ENCODE measurements at places on chromosomes 4 and X.

DNA sequence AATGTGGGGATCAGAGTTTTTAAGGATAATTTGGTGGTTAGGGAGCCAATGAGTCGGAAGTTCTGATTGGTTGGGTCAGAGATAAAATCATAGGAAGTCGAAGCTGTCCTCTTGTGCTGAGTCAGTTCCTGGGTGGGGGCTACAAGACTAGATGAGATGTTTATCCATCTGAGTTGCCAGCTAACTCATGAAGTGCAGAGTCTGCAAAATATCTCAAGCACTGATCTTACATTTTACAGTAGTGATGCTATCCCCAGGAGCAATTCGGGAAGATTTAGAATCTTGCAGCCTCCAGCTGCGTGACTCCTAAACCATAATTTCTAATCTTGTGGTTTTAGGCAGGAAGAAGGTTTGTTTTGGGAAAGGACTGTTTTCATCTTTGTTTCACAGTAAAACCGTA, 565.8 kb upstream of the SPANXN1 start:
- no peak for DNase-seq

DNA sequence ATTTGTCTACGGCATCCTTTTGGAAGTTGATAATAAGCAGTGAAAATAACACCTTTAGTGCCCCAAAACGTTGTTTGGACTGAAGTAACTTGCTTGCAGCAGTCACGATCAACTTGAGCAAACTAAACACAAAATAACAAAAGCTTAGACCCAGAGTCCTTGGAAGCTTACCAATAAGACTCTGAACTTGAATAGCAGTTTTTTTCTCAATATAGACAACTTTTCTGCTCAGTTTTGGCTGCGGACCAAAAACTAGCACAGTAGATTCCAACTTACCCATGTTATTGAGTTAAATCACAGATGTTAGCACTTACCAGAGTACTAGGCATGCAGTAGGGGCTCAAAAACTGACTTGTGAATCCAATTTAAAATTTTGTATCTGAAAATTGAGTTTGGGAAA, 746.9 kb downstream of the PCDH19 start:
- no peak for DNase-seq

DNA sequence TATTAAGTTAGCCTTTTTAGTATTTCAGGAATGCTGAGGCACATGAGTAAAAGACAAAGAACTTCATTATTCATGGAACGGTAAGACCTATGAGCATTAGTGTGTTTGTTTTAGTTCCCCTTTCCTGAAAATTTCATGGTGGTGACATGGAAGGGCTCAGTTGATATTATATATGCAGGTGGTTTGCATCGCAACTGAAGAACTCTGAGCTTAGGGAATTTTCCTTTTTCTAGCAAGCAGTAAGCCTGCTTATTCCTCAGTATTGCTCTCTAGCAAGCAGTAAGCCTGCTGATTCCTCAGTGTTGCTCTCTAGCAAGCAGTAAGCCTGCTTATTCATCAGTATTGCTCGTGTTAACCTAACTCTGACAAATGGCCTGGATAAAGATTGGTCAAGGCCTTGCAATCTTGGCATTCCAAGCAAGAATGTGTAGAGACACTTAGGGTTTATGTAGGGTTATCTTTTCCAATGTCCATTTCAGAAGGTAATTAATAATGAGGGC, 37.7 kb upstream of the MAGEB18 start:
- no peak for DNase-seq

DNA sequence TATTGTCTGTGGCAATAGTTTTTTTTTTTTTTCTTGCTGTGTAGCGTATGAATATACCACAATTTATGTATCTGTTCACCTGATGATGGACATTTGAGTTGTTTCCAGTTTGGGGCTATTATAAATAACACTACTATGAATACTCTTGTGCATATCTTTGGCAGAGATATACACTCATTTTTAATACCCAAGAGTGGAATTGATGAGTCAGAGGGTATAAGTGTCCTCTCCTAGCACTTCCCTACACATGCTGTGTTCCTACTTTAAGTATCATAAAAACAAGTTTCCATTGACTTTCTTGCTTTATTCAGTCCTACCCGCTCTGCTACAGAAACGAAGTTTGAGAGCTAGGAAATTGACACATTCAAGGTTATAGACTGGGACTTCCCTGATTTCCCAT, 39.8 kb downstream of the XIAP start:
- no peak for DNase-seq

- no peak for DNase-seq
These were observed 94.7 kb upstream of the HPF1 start for GRCh38 chr4:169852481-169852880.

- no peak for DNase-seq
These were observed 1071.8 kb downstream of the CCSER1 start for GRCh38 chr4:91198951-91199350.

DNA sequence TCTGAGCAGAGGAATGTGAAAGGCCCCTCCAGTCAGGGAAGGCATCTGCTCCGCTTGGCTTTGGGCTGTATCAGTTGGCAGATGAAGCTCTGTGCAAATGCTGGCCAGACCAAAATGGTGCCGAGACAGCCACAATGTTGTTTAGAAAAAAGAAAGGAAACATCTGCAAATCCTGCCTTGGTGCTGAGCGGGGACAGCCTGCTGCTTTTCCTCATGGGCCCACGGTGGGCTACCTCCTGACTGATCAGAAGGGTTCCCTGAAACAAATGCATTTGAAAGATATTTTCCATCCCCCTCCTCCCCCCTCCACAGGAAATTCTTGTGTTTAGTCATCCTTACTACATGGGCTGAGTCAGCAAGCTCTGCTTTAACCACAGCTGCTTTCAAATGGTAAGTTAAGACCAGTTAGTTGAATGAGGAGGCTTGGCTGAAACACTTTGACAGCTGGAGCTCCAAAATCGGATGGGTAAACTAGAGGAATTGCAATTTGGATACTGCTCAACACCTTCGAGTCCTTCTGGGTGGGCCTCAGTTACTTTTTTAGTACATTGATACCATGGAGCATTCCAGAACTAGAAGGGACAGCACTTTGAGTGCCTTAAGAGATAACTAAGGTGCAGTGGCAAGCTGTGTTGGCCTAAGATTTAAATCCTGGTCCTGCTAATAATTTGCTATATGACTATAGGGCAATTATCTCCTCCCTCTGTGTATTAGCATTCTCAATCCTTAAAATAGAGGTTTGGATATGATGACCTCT, 36.0 kb downstream of the PLAC1 start:
- peak; percentile 87 for DNase-seq

DNA sequence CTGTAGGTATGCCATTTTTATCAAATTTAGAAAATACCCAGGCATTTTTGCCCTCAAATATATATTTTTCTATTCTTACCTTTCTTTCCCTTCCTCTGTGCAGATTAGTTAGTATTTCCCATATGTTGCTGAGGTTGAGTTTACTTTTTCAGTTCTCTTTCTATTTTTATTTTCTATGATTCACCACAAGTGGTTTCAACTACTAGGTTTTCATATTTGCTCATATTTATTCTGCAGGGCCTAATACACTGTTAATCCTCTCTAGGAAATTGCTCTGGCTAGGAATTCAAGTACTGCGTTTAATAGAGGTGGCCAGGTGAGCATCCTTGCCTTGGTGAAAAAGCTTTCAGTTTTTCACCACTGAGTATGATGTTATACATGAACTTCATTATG, 1535.3 kb upstream of the PCDH10 start:
- DNase-seq, result no peak

DNA sequence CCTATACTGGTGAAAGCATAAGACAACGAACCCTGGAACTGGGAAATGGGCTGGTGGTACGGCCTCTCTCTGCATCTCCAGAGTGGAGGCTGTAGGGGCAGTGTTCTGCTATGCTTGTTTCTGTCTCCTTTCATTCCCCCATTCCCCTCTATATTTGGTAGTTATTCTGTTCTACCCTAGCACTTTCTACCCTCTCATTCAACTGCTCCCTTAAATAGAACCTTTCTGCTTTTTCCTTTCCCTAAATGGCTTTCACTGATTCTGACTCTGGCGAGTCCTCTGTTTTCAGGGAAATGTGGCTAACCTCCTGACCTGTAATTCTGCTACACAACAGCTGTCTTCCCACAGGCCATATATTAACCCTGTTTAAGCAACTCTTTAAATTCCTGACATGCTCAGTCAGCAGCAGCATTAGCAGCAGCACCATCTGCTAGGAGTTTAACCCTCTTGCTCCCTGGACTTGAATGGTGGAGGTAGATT, 94.2 kb downstream of the CXCL13 start:
- peak; percentile 80 for DNase-seq

DNA sequence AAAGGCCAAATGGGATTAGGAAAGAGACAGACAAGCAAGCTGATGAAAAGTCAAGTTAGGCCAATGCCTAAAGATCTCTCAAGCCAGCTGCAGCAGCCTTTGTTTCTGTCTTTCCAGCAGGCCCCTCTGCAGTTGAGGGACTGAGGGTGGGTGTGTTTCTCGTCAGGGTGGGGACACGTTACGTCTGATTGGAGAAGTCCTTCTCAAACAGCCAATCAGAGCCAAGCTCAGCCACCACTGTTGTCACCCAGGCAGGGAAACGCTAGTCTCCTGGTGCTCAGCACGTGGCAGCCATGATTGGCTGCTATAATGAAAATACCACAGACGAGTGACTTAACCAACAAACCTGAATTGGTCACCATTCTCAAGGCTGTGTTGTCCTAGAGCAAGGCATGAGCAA, 177.1 kb upstream of the LCORL start:
- no peak for DNase-seq

DNA sequence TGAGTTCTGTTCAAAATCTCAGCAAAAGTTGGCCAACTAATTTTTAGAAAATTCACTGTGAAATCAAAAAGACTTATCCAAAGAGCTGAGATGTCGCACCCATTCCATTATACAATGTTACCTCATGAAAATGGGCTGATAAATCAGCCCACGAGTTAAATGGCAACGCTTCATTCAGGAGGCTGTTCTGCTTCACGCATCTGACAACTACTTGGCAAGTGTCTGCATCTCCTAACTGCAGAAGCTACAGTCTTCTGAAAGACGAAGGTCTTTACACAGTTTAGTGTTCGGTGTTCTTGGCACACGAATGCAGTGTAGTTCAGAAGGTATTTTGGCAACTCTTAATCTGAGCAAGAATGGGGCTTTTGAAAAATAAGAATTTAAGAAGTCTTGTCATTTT, 166.6 kb upstream of the DKK2 start:
- no peak for DNase-seq

GRCh38 chr4:153062652-153063168, 126.6 kb downstream of the FHDC1 start:
- DNase-seq, result no peak

- no peak for DNase-seq
These were observed 24.8 kb downstream of the NELFA start for GRCh38 chr4:1983846-1984405.

GRCh38 chr4:89661173-89661899, 175.6 kb downstream of the SNCA start:
- DNase-seq, result no peak

- no peak for DNase-seq
These were observed 24.0 kb downstream of the DOCK11 start for GRCh38 chrX:118519411-118520215.

DNA sequence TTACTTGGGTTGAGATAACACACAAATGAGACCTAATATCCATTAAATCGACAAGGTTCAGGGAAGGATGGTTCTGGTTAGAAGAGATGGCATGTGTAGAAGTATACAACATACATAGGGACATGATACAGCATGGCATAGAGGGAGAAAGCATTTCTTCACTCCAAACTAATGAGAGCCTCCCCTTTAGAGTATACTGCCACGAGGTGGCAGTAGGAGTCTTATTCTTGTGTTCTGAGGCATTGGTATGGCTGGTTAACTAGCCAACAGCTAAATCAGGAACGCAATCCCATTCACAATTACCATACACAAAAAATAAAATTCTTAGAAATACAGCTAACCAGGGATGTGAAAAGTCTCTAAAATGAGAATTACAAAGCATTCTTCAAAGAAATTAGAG, 29.1 kb upstream of the TRO start:
- DNase-seq, result peak; percentile 42

GRCh38 chr4:147769386-147769785, 37.5 kb downstream of the ARHGAP10 start:
- peak; percentile 84 for DNase-seq

GRCh38 chrX:39149761-39150160, 348.5 kb downstream of the MID1IP1 start:
- DNase-seq, result peak; percentile 37

DNA sequence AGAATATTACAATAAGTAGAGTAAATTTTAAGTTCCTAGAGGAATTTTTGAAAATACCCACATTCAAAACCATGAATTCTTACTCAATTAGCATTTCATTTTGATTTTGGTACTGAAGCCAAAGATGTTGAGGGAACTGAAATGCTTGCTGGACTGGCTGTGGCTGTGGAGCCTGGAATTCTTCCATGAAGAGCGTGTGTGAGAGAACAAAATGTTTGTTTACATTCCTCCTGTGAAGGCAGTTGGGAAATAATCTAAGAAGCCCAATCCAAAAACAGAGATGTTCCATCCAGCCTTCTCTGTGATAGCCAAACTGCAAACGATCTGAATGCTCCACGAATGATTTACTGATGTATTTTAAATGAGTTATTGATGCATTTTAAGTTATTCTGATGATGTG, 3.8 kb upstream of the ADH1B start:
- no peak for DNase-seq

- DNase-seq, result peak; percentile 78
These were observed at the start of gene WDR45 for GRCh38 chrX:49079489-49080428. TSS of gene WDR45 (minus strand) at chrX:49079887. CDS start at chrX:49078095, 1,792 bp downstream.

GRCh38 chr4:144304025-144304424, 163.5 kb upstream of the GYPA start:
- no peak for DNase-seq

DNA sequence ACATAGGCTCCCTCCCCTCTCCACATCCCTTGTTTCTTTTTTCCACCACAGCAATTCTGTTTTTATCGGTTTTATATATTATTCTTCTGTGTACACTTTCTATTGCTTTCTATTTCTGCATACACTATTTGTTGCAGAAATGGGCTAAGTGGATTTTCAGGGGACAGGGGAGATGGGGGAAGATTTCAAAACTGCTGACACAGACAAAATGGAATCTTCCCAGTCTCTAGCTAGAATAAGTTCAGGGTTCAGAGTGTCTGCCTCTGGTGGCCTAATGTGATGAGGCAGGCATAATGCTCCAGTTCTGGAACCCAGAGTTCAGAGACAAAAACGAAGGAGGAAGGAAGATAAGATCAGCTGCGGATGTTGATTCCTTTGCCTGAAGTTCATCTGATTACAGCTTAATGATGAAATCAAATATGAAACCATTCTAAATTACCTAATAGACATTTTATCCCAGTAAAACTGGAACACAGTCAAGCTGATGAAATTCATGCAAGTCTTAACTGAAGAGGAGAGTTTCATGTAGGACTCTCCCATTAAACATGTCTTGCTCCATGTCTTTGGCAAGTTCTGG, 447.1 kb downstream of the AFF2 start:
- DNase-seq, result no peak

DNA sequence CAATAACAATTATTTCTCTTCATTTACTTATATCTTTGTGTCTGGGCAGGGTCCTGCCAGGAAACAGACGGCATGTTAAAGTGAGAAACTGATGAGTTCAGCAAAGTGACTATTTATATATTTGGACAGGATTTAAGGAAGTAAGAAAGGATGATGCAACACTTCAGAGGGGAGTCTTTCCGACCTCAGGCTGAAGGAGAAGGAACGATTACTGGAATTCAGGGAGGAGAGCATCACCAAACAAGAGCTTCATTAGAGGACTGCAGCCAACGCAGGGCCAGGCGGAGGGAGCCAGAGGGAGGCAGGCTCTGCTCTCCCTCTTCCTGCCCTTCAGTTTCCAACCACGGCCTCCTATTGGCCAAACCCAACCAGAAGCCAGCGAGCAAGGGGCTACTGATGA, 1.5 kb upstream of the TLR7 start:
- DNase-seq, result no peak
